Activated CD4-positive, alpha-beta T cell treated with anti-CD3 and anti-CD28 coated beads, Interleukin-2, amount 50 U/mL, for 24 hours (primary cell): ENCODE measurements at places on chromosomes 1 and 21.

GRCh38 chr1:4653796-4654725, at the start of gene AJAP1:
Gene AJAP1, plus strand, starts transcription at chr1:4654609. Its CDS starts 817 bp downstream, at chr1:4655426.
- DNase-seq = no peak

DNA sequence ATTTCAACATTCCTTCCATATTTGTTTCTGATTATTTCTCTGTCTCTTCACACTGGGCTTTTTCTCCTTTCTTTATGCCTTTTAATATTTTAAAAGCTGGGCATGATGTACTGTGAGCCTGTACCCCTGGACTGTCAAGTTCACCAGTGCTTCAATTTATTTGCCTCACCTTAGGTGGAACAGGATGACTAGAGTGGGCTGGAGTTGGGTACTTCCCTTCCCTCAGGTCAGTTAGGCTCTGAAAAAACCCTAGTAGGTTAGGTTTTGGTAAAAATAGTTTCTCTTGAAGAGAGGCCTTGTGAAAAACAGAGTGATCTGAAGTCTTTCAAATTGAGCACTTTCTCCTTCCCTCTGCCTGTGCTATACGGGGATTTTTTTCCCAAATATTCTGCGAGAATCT, 163.0 kb upstream of the LYPLAL1 start:
- DNase-seq = no peak

DNA sequence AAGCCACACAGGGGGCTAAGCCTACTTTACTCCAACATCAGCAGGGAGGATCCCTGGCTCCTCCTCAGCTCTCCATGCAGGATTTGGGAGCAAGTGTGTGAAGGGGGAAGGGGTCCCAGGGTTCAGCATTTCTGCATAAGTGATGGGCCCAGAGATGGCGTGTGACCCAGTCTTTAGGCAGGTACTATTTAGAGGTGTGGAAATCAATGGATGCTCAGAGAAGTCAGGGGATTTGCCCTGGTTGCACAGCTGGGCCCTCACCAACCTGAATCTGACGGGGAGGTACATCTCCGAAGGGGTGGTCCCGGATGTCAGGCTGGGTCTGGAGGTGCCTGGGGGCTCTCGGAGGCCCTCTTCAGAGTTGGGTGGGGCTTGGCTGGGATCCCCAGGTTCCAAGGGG, 6.9 kb upstream of the TCEA3 start:
- DNase-seq = no peak

GRCh38 chr1:85611856-85612255, 31.3 kb downstream of the CCN1 start:
- DNase-seq = no peak

GRCh38 chr1:53079251-53079650, 17.2 kb downstream of the PODN start:
- DNase-seq = no peak

DNA sequence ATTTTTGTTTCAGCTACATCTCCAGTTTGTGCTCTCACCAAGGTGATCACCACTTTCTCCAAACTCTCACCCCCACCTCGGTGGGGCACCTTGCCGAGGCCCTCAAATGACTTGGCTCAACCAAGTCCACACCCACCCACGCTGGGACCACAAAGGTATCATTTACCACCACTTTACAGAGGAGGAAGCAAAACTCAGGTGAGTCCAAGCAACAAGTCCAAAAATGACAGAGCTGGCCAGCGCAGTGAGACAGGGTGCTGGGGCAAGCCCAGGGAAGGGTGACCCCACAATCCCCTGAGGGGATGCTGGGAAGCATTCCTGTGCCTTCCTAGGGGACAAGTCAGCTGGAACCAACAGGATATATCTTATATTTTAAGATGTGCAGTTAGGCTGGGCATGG, 24.7 kb downstream of the SSBP3 start:
- DNase-seq = no peak
